ENCODE measurements at places on chromosomes 5 and 9. TPM values are rescaled to one million over a fixed set of nuclear protein-coding genes. Genes with fewer than 3 reads are reported as not detected.

C8G gene
- 0.58 TPM for total RNA-seq

CCDC183 gene
- 0.84 TPM for total RNA-seq

LIFR gene
- 64.2 TPM for total RNA-seq

ENG gene
- total RNA-seq = 9.3 TPM

DNA sequence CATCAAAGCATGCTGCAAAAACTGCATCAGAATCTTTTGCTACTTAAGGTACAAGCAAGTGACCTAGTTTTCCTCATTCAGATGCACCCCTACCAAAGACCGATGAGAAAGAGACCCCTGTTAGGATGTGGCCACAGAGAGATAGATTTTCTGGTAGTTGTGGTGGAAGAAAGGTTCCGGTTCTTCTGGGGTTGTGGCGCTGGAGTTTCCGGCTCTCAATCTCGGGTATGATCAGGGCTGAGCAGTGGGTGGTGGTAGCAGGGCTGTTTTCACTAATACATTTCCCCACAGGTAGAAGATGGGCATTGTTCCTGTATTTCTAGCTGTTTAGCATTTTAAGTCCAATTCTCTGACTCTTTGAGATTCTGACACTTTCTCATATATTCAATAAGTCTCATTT lies 58.4 kb downstream of the PCSK1 start:
- H3K27ac ChIP-seq = no peak overlapping the region
- H3K27me3 ChIP-seq = no peaks in the 10 kb centered on the region
- no peak for DNase-seq
- H3K4me1 ChIP-seq = no peaks in the 10 kb centered on the region
- H3K4me3 ChIP-seq = no peak overlapping the region

DNA sequence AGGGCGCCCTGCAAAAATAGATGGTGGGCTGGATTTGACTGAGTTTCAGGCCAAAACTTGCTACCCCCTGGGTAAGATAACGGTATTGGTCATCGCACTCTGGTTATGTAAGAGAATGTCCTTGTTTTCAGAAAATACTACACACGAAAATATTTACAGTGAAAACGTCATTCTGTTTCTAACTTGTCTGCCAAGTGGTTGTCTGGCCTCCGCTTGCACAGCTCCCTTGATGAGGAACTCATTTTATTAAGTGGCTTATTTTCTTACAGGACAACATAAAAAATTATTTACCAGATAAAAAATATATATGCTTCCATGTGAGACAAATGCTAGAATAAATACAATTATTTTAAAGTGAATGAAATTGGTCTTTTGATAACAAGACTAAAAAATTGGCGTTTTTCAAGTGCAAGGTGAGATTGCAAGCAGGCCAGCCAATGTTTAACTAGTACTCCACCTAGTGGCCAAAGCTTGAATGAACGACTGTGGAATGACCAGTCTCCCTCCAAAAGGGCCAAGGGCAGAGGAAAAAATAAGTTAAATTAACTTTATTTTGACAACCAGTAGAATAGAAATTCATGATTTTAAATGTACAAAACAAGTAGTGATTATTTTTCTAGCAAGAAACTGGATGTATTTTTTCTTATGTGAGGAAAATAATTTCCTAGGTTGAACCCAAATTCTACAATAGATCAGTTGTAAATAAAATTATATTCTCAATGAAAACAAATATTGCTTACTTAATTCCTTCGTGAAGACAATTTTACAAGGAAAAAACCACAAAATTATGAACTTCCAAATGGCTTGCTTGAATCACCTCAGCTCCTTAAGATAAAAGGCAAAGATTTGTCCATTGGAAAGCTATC lies 93.2 kb downstream of the ZFAND5 start:
- H3K36me3 ChIP-seq = no peaks in the 10 kb centered on the region
- DNase-seq = peak; percentile 68
- H3K27ac ChIP-seq = no peak overlapping the region
- H3K4me3 ChIP-seq = no peak overlapping the region
- no peaks in the 10 kb centered on the region for H3K4me1 ChIP-seq
- no peaks in the 10 kb centered on the region for H3K27me3 ChIP-seq

GRCh38 chr5:140992828-140993227 lies 26.6 kb downstream of the PCDHAC2 start:
- no peaks in the 10 kb centered on the region for H3K4me1 ChIP-seq
- DNase-seq = no peak
- no peak overlapping the region for H3K27ac ChIP-seq
- H3K27me3 ChIP-seq = no peaks in the 10 kb centered on the region

- no peak for DNase-seq
- H3K36me3 ChIP-seq = no peaks in the 10 kb centered on the region
Observed at GRCh38 chr5:78364005-78364404, 3.6 kb downstream of the SCAMP1 start.

DNA sequence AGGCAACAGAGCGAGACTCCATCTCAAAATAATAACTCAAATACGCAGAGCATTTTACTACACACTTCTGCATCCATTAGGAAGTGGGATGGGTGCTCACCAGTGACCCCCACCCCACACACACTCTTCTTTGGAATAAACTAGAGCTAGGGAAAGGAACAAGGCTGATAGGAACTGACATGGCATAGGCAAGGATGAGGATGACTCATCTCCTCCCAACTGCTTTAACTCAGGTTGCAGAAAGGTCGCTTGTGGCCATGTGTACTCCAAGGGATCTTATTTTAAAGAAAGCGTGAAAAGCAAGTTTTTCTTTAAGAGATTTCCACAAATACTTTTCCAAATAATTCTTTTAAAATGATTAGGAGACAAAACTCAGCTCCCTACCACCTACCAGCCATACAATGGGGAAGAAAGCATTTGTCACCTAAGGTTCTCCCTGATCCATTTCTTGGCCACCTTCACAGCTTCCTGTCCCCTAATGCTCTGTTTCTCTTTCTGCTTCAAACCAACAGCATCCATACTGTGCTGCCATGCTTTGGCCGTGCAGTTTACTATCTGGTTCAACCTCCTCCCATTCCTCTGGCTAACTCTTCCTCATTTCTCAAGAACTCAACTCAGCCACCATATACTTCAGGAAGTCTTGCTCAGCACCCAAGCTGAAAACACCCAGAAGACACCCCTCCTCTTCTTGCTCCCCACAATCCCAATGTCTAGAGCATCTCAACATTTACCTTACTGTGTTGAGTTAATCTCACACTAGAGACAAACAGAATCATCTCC lies 211.9 kb downstream of the ACTL7B start:
- H3K27ac ChIP-seq = no peak overlapping the region
- peaks cover 2% of the 10 kb centered on the region for H3K4me1 ChIP-seq
- H3K27me3 ChIP-seq = no peaks in the 10 kb centered on the region
- no peak overlapping the region for H3K4me3 ChIP-seq

DNA sequence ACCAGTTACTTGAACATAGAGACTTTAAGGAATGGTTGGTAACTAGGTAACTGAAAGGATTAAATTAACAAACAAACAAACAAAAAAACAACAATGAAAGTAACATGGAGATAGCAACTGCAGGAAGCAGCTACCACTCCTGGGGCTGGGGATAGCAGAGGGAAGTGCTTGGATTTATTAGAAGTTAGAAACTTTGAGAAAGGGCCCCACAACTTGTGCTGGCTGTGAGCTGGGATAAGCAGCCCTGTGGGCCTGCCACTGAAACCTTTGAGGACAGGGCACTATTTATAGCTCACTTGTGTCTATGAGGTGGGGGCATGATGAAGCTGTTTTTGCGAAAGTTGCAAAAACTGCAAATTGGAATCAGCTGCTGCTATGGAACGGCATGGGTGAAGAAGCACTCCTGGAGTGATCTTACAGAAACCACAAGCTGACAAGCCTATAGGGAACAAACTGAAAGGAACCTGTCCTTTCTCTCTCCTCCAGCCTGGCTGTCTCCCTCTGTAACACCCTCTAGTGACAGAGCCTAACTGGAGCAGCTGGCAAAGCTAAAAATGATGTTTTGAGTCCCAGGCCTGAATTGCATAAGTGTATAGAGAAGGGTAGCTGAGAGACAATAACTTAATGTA lies 91.4 kb upstream of the RANBP6 start:
- peaks cover 2% of the 10 kb centered on the region for H3K4me1 ChIP-seq
- no peaks in the 10 kb centered on the region for H3K27me3 ChIP-seq
- H3K27ac ChIP-seq = peak overlapping the region; percentile 23
- peak; percentile 35 for DNase-seq

DNA sequence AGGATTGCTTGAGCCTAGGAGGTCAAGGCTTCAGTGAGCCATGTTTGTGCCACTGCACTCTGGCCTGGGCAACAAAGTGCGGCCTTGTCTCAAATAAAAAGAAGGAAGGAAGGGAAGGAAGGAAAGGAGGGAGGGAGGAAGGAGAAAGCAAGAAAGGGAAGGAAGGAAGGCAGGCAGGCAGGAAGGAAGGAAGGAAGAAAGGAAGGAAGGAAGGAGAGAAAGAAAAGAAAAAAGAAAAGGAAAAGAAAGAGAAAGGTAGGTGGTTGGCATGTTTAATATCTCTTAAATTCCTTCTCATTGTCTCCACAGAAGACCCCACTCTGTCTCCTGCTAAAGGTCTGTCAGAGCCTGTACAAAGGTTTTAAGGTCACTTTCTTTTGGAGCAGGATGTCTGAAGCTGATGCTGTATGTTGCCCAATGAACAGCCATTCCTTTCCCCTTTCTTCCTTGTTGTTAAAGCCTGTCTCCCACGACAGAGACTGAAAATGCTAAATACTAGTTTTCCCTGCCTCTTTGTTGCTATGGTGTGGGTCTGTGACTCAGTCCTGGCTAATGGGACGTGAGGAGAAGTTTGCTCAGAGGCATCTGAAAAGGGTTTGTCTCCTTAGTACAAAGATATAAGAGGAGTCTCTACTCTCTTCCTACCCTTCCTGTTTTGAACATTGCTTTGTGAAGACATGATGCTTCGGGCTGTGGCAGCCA lies 213.3 kb downstream of the PCSK1 start:
- no peak overlapping the region for H3K4me3 ChIP-seq
- H3K4me1 ChIP-seq = no peaks in the 10 kb centered on the region
- no peak for DNase-seq
- H3K27ac ChIP-seq = no peak overlapping the region

Measured in muscle of leg (tissue), 16 donors.